ENCODE measurements at places on chromosomes 16 and 17. TPM values are rescaled to one million over a fixed set of nuclear protein-coding genes. Genes with fewer than 3 reads are reported as not detected.
A peak's percentile ranks its signal among the peaks of the same experiment; 100 is the strongest.

DNA sequence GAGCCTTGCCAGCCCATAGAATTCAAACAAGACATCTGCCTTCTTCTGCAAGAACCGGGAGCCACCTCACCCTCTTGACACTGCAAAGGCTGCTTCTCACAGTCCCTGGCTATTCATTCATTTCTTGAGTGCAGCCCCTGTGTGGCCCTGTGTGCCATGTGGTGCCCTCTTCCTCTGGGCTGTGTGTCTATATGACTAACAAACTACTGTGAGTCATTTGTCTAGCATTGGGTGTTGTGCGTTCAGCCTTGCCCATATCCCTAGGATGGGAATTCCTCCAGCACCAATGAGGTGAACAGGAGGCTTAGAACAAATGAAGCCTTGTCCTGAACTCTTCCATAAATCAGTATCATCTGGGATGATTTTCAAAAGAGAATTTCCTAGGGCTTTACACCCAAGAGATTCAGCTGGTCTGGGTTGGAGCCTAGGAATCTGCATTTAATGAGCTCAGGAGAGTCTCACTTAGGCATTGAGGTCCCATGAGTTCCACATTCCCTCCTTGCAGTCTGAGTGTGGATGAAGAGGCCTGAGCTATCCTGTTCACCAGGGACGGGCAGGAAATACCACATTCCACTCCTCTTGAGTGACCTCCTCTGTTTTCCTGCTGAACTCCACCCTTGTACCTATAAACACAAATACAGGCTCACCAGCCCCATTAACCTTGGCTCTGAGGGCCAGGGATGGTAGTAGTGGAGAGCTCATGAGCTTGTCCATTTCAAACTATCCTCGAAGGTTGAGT, 308.7 kb upstream of the N4BP1 start:
- no peaks in the 10 kb centered on the region for H3K27me3 ChIP-seq
- H3K36me3 ChIP-seq, result no peaks in the 10 kb centered on the region
- no peak for DNase-seq
- H3K27ac ChIP-seq, result no peak overlapping the region
- H3K4me1 ChIP-seq, result no peaks in the 10 kb centered on the region

DNA sequence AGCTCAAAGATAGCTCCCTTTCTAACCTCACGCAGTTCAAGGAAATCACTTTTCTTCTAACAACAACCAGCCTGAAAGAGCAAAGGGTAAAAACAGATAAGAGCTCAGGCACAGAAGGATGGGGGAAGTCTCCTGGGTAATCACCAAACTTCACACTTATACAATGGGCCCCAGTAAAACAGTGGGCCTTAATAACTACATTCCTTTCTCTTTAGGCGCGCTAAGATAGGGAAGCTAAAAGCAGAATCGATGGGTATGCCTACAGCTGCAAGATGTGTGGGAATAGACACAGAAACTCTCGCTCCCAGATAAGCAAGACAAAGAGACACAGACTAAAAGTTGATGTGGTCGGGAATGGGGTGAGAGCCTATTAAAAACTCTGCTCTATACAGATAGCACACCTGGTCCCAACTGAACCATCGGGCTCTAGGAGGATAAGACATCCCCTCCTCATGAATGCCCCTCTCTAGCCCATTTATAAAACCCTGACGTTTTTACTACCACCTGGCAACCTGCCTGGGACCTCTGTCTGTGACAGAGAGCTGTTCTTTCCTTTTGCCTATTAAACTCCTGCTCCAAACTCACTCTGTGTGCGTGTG, 826 bp downstream of the LYZL6 start:
- H3K36me3 ChIP-seq, result no peaks in the 10 kb centered on the region
- H3K27ac ChIP-seq, result no peak overlapping the region
- no peak overlapping the region for H3K4me3 ChIP-seq
- H3K4me1 ChIP-seq, result peaks cover 10% of the 10 kb centered on the region

DNA sequence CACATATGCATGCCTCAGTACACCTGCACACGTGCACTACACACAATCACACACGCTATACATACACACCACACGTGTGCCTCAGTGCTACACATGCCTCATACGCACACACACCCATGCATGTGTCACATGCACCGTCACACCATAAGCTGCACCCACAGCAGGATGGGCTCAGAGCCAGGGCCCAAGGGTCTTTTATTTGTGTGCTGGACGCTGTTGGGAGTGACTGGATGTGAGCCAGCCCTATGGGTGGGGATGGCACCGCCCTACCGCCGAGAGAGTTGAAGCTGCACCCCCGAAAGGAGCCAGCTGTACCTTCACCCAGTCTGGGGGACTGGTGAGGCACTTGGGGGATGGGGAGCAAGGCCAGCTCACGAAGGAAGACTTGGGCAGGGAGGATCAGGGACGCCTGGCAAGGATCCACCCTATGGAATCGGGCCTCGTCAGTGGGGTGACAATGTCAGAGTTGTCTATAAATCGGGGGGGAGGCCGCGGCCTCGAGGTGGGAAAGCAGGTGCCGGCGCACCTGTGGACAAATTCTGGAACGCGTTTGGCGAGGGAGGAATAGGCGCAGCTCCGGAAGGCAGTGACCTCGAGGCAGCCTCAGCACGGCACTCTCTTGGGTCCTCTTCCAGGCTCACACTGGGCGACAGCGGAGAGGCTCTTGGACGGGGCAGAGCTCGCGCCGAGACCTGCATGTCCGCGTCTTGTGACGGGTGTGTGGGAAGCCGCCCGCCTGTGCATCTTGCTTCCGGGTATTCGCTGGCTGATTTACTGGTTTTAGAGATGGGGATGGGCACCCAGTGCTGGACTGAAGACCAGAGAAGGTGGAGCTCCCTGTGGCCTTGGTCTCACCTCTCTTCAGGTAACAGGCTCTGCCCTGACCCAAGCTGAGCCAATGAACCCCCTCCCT, 7.3 kb downstream of the RGS11 start:
- no peaks in the 10 kb centered on the region for H3K36me3 ChIP-seq
- H3K27me3 ChIP-seq, result no peaks in the 10 kb centered on the region
- no peaks in the 10 kb centered on the region for H3K4me1 ChIP-seq
- H3K4me3 ChIP-seq, result no peak overlapping the region
- no peak overlapping the region for H3K27ac ChIP-seq
- DNase-seq, result no peak

SMIM36 gene
- not detected for total RNA-seq

GRCh38 chr16:6249863-6250262, 1082.8 kb upstream of the RBFOX1 start:
- H3K27me3 ChIP-seq, result no peaks in the 10 kb centered on the region
- no peak for DNase-seq
- H3K4me1 ChIP-seq, result no peaks in the 10 kb centered on the region
- H3K4me3 ChIP-seq, result no peak overlapping the region
- H3K27ac ChIP-seq, result no peak overlapping the region

MYH11 gene
- total RNA-seq, result not detected

DNA sequence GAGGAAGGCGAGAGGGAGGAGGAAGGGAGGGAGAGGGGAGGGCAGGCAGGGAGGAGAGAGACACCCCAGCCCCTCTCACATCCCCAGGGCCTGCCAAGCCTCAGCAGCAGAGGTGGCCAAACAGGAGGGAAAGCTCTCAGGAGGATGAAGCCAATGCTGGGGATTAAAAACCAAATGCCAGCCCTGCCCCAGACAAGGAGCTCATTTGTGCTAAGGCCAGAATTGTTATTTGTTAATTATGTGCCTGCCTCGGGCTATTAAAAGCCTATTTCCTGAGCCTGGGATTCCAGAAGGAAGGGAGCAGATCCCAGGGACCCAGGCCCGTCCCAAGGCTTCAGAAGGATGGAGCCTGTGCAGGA, 27.9 kb upstream of the GINS2 start:
- no peak for DNase-seq
- H3K4me3 ChIP-seq, result no peak overlapping the region
- H3K27ac ChIP-seq, result no peak overlapping the region
- H3K27me3 ChIP-seq, result peaks cover 10% of the 10 kb centered on the region

DNA sequence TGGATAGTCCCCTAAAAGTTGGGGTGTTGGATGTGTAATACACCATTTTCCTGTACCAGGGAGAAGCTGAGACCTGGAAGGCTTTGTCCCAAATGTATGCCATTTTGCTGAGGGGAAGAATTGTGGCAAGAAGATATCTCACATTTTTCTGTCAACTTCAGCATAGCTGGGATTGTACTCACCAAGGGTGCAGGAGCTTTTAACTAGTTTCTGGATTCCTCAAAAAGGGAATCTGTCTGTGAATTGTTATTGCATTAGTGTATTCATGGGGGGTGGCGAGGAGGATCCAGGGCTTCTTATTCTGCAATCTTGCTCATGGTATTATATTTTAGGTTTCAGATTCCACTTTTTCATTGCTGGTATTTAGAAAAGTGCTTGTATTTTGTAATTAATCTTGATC, 208.2 kb upstream of the MYOCD start:
- no peaks in the 10 kb centered on the region for H3K27me3 ChIP-seq
- H3K4me3 ChIP-seq, result no peak overlapping the region
- H3K27ac ChIP-seq, result no peak overlapping the region
- DNase-seq, result no peak

GRCh38 chr16:27651301-27651700, 101.4 kb downstream of the KATNIP start:
- H3K27me3 ChIP-seq, result no peaks in the 10 kb centered on the region
- H3K4me3 ChIP-seq, result no peak overlapping the region
- no peak overlapping the region for H3K27ac ChIP-seq

THUMPD1 gene
- total RNA-seq, result 39.2 TPM

- no peaks in the 10 kb centered on the region for H3K27me3 ChIP-seq
- H3K27ac ChIP-seq, result peak overlapping the region; percentile 89
- peaks cover 30% of the 10 kb centered on the region for H3K4me1 ChIP-seq
- H3K36me3 ChIP-seq, result peaks cover 9% of the 10 kb centered on the region
These were observed 1.2 kb downstream of the QPRT start for GRCh38 chr16:29680180-29680598.

- H3K27ac ChIP-seq, result no peak overlapping the region
- H3K4me3 ChIP-seq, result no peak overlapping the region
- no peaks in the 10 kb centered on the region for H3K36me3 ChIP-seq
- DNase-seq, result no peak
- peaks cover 54% of the 10 kb centered on the region for H3K27me3 ChIP-seq
- H3K4me1 ChIP-seq, result peaks cover 22% of the 10 kb centered on the region
These were observed 2.2 kb downstream of the MMP28 start for GRCh38 chr17:35793257-35793656.

WDR81 gene
- 30.8 TPM for total RNA-seq

DNA sequence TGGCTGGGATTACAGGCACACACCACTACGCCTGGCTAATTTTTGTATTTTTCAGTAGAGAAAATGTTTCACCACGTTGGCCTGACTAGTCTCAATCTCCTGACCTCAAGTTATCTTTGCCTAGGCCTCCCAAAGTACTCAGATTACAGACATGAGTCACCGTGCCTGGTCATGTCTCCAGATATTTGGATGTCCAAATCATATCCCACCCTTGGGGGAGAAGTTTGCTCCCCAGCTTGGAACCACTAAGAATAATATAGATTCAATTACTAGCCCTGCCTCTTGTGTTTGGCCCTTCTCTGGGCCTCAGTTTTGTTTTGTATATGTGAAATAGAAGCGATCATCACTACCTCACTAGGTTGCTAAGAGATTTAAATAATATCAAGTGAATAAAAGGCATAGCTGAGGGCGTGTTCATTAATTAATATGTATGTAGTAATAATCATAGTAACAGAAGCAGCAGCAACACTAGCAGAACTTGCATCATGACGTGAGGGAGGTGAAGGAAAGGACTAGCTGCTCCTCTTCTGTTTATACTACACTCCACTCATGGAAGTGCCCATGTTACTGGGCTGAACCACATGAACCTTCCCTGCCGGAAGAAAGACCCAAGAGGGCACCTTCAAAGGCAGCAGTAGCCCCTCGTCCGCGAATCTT, 253.6 kb upstream of the XYLT1 start:
- no peak for DNase-seq
- H3K27me3 ChIP-seq, result no peaks in the 10 kb centered on the region
- H3K27ac ChIP-seq, result no peak overlapping the region
- no peaks in the 10 kb centered on the region for H3K36me3 ChIP-seq

DNA sequence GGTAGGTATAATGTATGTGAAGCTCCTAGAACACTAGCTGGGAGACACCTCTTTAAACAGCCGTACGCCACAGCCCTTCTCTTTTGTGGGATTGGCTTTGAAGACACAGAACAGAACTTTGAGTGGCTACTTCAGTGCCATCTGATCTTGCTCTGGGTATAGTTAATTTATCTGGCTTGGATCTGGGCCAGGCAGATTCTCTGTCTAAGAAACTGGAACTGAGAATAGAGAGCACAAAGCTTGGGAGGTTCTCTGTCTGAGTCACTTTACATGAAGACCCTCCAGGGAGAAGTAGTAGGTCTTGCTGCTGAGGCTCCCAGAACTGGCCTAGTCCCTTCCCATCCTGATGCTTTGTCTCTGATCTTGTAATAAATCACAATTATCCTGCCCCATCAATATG, 721.0 kb upstream of the KIF2B start:
- H3K27ac ChIP-seq, result no peak overlapping the region
- no peaks in the 10 kb centered on the region for H3K27me3 ChIP-seq
- H3K4me1 ChIP-seq, result no peaks in the 10 kb centered on the region
- no peak overlapping the region for H3K4me3 ChIP-seq
- H3K36me3 ChIP-seq, result no peaks in the 10 kb centered on the region

- H3K4me1 ChIP-seq, result peaks cover 56% of the 10 kb centered on the region
- no peaks in the 10 kb centered on the region for H3K27me3 ChIP-seq
- H3K36me3 ChIP-seq, result peaks cover 42% of the 10 kb centered on the region
- no peak for DNase-seq
These were observed 37.1 kb upstream of the SLC25A19 start for GRCh38 chr17:75326226-75326848.

DNA sequence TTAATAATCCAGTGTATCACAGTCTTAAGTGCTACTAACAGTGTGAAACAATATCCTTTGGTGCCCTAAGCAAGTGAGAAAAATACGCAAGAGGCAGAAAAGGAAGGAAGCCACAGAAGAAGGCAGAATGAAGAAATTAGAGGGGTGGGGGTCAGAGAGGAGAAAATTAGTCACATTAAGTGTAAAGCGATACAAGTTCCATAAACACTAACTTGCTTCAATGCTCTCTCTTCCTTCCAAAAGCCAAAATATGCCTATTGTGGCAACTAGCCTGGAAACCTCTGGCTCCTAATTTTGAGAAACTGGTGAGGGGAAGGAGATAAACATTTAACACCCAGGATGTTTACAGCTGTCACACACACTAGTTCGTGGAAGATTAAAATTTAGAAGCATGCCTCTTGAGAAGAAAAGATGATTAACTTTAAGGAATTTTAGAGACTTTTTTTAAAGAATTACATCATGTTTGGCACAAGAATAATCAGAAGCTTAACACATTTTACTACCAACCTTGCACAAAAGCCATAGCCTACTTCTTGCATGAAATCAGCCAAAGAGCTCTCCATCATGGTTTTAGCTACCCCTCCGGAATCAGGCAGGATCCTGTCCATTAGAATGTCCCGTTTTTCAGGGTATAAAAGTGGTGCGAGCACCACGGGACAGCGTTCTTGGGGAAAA, 44.7 kb downstream of the CNOT1 start:
- DNase-seq, result no peak
- H3K4me3 ChIP-seq, result no peak overlapping the region
- H3K27me3 ChIP-seq, result no peaks in the 10 kb centered on the region
- H3K36me3 ChIP-seq, result peaks cover 70% of the 10 kb centered on the region
- peaks cover 16% of the 10 kb centered on the region for H3K4me1 ChIP-seq

- H3K4me3 ChIP-seq, result no peak overlapping the region
- H3K4me1 ChIP-seq, result peaks cover 13% of the 10 kb centered on the region
- DNase-seq, result no peak
- H3K36me3 ChIP-seq, result no peaks in the 10 kb centered on the region
- no peak overlapping the region for H3K27ac ChIP-seq
- H3K27me3 ChIP-seq, result no peaks in the 10 kb centered on the region
These were observed 64.6 kb downstream of the FTO start for GRCh38 chr16:53768593-53768992.
